ENCODE measurements at places on chromosomes 12 and 14.

- DNase-seq, result no peak
These were observed 904.6 kb upstream of the FBXO33 start for GRCh38 chr14:40336846-40337245.

DNA sequence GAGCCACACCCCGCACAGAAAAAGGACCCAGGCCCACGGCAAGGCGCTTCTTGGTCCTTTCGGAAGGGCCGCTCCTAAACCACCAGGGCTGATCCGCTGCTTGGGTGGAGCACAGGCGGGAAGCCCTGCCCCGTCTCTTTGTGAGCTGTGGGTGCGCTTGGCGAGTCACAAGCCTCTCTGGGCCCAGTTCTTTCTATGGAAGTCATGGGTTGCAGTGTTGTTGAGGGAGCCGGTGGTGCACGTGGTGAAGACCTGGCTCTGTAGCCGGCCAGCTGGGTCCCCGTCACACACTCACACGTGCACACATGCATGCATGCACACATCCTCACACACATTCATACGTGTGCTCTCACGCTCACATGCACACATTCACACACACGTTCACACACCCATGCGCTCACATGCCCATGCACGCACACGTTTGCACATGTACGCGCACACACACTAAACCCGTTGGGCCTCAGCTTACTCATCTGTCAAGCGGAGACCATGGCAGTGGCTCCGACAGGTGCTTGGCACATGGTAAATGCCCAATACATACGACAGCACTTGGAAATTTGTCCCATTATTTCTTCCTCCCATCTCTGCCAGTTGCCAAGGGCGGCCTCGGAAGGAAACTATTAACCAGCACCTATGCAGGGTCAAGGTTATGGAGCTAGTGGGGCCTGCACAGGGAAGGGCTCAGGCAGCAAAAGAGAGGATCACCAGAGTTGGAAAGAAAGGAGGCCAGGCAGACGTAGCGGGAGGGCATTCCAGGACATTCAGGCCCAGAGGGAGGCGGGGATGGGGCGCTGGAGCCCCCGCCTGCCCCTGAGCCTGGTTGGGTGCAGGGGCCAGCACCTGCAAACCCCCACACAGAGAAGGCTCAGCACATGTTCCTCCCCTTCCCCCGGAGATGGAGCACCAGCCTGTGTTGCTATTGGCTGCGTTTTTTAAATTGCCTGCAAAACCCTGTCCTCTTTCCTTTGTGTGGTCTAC is 96.9 kb downstream of the SETD3 start:
- no peak for DNase-seq

GRCh38 chr12:7293670-7294069 is 10.2 kb upstream of the ACSM4 start:
- no peak for DNase-seq

DNA sequence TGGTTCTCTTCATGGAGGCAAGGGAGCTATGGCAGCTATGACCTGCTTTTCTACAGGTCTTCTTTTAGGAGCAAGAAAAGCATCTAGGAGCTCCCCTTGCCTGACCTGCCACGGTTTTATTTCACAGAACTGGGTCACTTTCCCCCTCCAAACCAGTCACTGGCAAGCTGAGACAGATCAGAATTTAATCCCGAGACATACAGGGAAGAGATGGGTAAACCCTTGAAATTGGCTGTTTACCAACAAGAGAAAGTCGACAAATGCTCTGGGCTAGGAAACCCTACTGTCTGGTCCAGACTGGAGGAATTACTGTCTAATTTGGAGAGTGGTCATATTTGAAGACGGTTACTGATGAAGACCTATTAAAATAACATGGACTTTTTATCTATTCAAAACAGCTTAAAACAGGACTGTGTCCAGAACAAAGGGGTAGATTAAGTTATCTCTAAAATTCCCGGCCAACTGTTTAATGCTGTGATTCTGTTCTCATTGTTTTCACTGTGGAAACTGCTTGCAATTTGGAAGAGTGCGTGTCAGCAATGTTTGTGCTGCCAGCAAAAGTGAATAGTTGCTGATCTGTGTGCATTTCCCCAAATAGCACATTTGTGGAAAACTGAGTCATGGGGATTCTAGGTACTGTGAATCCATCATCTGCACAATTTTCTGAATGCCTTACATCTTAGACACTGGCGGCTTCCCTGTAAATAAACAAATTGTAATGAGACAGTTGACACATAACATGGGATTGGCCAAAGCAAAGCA is 73.4 kb upstream of the EEA1 start:
- no peak for DNase-seq

DNA sequence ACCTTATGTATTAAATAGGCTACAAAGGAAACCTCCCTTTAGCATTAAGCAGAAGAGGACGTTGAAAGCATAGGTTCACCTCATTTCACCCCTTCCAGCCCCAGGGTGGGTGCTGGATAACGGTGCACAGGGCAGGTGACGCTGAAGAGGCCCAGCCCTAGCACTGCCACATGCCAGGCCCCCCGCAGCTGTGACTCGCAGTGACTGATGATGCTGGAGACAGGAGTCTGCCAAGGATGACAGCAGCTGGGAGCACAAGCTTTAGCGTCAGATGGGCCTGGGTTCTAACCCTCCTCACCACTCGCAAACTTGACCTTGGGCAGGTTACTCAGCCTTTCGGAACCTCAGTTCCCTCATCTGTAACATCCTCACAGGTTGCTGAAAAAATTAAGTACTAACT is 76.7 kb downstream of the TBK1 start:
- peak; percentile 73 for DNase-seq

- DNase-seq, result no peak
These were observed 6.8 kb downstream of the TTC8 start for GRCh38 chr14:88831284-88831683.

DNA sequence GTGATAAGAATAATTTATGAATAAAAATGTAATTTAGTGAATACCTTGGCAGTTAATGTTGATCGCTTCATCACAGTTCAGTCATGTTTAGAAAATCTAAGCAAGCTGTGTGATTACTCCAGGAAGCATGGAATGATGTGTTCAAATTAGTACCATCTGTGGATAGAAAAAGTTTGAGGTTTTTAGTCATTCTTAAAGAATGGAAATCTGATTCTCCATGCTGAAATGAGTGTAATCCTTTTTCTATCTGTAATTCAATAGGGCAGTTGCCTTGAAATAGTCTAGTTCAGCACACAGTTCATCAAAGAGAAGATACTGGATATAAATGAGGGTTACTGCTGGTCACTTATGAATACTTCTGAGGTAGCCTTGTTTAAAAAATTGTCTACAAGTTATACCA is 127.2 kb upstream of the MYF6 start:
- DNase-seq, result no peak

DNA sequence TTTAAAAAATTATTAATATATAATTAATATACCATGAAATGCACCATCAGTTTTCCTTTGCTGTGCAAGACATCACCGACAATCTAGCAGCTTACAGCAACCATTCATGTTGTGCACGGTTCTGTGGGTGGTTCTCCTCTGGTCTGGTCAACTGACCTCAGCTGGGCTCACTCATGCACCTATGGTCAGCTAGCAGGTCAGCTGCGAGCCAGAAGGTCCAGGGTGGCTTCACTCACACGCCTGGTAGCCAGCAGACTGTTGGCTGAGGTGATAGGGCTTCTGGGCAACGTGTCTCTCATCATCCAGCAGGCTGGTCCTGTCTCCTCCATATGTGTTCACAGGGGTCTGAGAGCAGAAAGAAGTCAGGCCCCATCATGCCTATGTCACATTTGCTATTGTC is 210.4 kb downstream of the KIF26A start:
- peak; percentile 29 for DNase-seq

DNA sequence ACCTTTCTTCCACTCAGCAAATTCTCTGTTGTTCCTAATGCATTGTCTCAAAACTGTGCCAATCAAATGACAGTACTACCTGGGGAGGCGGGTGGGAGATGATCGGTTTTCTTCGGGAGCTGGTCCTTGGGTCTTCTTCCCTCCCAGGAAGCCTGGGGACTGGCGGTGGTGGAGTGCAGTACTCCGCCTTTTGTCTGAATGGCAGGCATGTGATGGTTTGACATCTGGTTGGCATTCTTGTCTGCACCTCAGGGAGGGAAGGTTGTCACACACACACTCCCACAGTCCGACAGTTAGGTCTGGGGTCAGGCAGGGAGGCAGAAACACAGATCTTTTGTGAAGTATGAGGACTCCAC is 114.8 kb downstream of the SNAPC1 start:
- DNase-seq, result no peak

GRCh38 chr14:51211149-51211548 is 28.9 kb upstream of the TMX1 start:
- DNase-seq, result no peak

GRCh38 chr12:27502021-27502435 is 22.0 kb upstream of the PPFIBP1 start:
- DNase-seq, result no peak

DNA sequence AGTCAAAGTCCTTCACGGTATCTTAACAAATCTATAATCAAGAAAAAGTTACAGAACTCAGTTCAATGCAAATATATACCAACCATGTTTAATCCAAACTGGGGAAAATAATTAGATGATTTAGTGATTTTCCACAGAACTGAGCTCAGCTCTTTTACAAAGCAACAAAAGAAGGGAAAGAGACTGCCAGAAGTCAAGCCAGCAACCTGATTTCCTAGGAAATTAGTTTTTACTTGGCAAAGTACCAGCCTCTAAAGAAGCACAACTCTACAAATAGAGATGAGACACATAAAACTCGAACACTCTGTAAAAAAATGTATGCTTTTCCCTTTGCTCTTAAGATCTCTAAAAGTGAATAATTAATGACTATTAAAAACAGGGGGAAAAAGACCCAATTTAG is 19.4 kb downstream of the NUMB start:
- DNase-seq, result no peak

DNA sequence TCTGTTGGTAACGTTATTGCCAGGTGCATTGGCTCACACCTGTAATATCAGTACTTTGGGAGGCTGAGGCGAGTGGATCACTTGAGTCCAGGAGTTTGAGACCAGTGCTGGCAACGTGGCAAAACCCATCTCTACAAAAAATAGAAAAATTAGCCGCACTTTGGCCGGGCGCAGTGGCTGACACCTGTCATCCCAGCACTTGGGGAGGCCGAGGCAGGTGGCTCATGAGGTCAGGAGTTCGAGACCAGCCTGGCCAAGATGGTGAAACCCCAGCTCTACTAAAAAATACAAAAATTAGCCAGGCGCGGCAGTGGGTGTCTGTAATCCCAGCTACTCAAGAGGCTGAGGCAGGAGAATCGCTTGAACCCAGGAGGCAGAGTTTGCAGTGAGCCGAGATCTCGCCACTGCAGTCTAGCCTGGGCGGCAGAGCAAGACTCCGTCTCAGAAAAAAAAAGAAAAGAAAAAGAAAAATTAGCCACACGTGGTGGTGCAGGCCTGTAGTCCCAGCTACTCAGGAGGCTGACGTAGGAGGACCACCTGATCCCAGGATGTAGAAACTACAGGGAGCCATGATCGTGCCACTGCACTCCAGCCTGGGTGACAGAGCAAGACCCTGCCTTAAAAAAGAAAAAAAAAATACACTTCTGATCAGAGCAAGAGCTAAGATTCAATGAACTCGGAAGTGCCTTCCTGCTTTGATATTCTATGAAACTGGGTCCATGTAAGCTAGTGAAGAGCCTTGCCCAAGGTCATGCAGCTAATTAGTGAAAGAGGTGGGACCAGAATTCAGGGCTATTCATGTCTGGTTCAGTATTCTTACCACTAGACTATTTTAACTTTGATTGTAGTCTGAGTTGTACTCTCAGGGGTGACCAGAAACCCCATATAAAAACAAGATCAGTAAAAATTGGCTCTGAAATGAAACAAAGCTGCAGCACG is 4.2 kb upstream of the RNASE8 start:
- DNase-seq, result peak; percentile 45

- peak; percentile 50 for DNase-seq
These were observed 8.3 kb downstream of the ADGRD1 start for GRCh38 chr12:130961921-130962451.
